Activated CD8-positive, alpha-beta memory T cell treated with anti-CD3 and anti-CD28 coated beads, Interleukin-2, amount 50 U/mL, for 48 hours (primary cell): ENCODE measurements at places on chromosomes 4 and X.

DNA sequence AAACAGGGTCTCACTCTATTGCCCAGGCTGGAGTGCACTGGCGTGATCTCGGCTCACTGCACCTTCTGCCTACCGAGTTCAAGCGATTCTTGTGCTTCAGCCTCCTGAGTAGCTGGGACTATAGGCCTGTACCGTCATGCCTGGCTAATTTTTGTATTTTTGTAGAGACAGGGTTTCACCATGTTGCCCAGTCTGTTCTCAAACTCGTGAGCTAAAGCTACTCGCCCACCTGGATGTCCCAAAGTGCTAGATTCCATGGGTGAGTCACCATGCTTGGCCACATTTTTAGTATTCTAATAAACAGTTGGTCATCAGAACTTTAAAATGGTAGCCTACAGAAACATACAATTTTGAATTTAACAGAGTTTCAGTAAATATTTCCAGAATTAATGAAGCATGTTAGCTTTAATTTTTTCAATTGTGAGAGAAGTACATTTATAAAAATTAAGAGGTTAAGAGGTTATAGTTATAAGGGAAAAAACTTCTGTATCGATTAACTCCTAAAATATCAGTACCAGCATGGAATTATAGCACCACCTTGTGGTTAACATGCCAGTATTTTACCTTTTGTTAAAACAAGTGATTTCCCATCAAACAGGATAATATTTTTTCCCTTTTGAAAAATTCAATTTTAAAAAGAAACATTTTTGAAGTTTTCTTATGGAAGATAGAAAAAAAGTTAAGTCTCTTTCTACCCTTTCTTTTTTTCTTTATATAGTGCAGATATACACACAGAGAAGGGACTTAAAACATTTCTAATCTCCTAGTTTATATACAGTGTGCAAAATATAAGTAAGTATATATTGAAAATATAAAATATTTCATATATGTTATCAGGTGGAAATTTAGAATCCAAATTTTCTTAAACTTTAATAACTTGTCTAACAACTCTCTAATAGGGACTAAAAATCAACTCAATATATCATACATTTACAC is 35.4 kb downstream of the CEP44 start:
- no peak for DNase-seq

DNA sequence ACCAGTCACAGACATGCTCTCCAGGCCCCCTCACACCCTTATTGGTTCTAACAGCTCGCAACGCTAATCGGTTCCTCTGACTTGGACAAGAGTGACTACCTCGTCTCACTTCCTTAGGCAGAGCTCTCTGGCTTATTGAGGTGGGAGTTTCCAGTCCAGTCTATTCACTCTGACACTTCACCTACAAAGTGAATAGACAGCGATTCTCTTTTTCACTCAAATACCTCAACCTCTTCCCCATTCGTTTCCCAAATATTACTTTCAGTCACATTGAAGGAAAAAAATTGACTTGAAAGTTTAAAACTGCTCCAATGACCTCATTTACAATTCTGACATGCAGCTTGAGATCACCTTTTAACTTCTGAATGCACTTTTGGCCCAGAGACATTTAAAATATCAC is 17.7 kb downstream of the HELT start:
- no peak for DNase-seq

- DNase-seq: no peak
Observed at GRCh38 chrX:2828959-2829411, 255 bp downstream of the GYG2 start.

DNA sequence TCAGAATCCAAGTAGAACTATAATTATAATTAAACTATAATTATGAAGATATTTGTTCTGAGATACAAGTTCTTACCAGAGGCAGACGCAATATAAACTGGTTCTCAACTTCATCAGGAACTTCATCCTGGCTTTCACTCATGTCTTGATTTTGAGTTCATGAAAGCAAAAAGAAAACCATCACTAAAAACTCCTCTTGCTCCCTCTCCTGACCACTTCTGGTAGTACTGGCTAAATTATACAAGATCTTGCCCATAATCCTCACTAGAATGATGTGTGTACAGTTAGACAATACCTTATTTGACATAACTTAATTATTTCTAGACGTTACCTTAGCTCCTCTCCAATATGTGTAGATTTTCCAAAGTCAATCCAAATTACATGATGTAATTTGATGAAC is 3.7 kb downstream of the TAF7L start:
- DNase-seq: no peak

DNA sequence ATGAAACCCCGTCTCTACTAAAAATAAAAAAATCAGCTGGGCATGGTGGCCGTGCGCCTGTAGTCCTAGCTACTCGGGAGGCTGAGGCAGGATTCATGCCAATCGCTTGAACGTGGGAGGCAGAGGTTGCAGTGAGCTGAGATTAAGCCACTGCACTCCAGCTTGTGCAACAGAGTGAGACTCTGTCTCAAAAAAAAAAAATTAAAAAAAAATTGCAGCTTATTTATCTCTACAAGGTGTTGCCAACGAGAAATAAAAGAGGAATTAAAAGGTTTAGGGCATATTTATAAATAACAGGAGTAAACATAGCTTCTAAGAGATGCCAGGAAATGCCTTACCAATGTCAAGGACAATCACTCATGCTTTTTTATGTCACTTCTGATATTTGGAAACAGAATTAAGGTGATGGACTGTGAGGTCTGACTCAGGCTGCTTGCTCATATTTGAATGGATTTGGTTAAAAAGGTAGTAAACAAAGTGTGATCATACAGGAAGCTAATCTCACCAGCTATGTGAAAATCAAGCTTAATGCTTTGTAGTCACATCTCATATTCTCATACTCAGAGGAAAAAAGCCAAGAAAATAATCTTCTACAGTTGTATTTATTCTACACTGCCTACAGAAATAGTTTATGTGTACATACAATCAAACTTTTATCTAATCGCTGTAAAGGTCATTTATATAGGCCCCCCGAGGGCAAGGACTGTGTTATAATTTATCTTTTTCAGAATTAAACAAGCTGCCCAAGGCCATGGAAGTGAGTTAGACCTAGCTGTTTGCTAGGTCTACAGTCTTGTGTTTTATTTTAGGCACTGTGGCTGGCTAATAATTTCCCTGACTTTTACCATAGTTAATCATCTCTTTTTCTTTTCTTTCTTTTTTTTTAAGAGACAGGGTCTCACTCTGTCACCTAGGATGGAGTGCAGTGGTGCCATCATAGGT is 61.1 kb upstream of the RBMX start:
- no peak for DNase-seq

- DNase-seq: no peak
Observed at GRCh38 chrX:56069299-56069931, 162.7 kb upstream of the KLF8 start.

DNA sequence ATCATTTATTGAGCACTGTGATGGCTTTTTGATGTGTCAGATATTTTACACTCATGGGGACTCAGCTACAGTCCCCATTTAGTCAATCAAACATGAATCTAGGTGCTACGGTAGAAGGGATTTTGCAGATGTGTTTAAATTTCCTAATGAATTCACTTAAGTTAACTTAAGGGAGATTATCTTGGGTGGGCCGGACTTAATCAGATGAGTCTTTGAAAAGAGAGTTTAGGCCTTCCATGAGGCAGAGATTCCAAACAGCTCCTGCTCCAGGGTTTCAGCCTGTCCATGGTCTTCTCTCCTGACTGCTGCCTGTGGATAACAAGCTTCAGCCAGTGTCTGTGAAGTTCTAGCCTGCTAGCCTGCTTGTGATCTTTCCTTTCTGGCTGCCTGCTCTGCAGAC is 202.4 kb downstream of the IDS start:
- DNase-seq: no peak

GRCh38 chr4:18166925-18167324 is 145.4 kb upstream of the LCORL start:
- DNase-seq: no peak
